Stomach (tissue), 19 donors: ENCODE measurements at places on chromosomes 3 and 15. TPM values are rescaled to one million over a fixed set of nuclear protein-coding genes. Genes with fewer than 3 reads are reported as not detected.

DNA sequence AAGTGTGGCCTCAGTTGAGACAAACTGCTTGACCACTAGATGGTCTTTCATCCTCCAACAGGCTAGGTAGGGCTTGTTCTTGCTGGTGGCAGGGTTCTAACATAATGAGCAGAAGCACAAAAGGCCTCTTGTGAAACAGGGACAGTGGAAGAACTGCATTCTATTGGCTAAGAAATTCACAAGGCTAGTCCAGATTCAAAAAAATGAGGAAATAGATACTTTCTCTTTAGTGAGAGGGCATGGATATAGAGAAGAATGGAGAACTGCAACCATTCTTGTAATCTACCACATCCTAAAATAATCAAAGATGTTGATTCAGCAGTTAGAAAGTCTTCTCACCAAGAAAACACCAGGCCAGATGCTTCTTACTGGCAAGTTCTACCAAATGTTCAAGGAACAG is 143.7 kb upstream of the LRIG1 start:
- no peak for DNase-seq

DNA sequence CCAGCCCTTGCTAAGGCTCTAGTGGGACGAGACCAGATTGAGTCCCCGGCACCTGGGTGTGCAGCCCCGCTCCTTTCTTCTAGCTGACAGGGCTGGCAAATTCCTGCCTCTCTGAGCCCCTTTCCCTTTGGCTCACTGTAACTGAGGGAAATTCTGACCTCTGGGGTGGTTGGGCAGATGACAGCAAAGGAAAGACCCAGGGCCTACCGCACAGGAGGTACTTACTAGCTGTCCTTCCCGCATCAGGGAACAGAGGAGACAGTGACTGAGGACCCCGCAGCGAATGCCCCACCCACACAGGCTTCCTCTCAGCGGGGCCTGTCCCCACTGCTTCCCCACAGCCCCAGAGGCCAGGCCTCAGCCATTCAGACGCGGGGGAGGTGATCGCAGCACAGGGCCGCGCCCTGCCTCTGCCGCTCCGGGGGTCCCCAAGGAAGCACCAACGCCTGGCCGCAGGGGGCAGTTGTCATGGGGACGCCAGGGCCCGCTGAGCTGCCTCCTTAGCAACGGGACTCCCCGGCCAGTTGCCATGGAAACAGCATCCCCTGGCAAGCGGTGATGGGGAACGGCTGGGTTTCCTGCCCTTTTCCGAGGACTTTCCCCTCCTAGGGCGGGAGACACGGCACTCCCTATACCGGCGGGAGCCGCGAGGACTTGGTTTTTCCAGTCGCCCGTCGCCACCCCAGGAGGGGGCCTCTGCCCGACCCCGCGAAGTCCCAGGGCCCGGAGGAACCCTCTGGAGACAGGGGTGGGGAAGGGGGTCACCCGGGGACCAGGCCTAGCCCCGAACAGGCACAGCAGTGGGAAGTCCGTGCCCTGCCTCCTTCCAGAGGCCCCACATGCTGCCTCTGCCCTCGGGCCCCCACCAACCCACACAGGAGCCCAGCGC is 50.1 kb downstream of the HCN4 start:
- DNase-seq: peak; percentile 53

GRCh38 chr3:134404366-134404885 is 30.2 kb upstream of the AMOTL2 start:
- no peak for DNase-seq

GRCh38 chr15:39391230-39391629 is 189.6 kb upstream of the THBS1 start:
- no peak for DNase-seq

- DNase-seq: no peak
Observed at GRCh38 chr3:133926736-133927539, 31.3 kb upstream of the RAB6B start.

- no peak for DNase-seq
Observed at GRCh38 chr3:141405025-141405424, 36.7 kb downstream of the ZBTB38 start.

DNA sequence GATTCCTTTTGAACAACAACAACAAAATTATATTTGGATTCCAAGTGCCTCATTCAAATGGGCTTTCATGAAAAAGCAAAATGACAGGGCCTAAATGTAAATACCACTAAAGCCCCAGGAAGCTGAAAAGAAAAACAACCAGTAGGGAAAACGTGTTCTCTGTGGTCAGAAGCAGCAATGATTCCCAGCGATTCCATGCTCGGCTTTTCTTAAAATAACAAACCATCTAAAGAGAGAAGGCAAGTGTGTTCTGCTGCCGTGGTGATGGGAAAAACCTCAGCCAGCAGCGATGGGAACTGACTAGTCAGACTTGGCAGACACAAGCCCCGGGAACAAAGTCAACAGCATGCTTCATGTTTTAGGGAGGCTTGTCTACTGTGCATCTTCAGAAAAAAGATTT is 153.6 kb downstream of the TNIK start:
- peak; percentile 30 for DNase-seq

DNA sequence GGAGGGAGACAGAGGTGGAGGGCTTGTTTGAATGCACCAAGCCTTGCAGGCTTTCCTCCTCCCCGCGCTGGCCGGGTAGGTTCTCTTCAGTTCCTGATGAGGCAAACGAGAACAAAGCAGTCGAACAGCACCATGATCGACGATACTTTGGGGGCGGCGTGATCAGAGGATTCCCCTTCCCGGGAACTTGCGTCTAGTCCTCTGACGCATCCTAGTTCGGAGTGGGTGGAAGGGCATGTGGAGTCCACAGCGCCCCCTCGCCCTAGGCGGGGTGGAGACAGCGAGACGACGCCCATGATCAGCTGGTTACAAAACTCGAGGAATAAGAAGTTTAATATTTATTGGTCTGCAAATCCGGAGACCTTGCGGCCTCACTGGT is 452 bp upstream of the SV2B start:
- no peak for DNase-seq

DNA sequence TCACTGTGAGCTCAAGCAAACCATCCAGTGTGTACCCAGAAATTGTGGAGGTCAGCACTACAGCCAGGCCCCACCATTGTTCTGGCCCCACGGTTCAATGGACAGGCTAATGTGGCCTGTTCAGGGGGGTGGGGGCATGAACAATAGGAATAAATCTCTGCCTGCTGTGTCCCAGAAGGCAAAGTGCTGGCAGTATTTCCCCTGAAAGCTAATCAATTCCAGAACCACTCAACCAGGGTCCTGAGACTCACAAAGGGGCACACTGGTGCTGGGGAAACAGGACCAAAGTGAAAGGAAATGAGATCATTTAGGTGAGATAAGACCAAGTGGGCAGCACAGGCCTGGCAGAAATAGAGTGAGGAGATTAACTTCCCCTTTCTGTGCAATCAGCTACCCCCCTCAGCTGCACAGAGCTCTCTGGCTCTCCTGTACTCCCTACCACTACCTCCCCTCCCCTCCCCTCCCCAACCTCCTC is 11.5 kb downstream of the CRYGS start:
- peak; percentile 20 for DNase-seq

DNA sequence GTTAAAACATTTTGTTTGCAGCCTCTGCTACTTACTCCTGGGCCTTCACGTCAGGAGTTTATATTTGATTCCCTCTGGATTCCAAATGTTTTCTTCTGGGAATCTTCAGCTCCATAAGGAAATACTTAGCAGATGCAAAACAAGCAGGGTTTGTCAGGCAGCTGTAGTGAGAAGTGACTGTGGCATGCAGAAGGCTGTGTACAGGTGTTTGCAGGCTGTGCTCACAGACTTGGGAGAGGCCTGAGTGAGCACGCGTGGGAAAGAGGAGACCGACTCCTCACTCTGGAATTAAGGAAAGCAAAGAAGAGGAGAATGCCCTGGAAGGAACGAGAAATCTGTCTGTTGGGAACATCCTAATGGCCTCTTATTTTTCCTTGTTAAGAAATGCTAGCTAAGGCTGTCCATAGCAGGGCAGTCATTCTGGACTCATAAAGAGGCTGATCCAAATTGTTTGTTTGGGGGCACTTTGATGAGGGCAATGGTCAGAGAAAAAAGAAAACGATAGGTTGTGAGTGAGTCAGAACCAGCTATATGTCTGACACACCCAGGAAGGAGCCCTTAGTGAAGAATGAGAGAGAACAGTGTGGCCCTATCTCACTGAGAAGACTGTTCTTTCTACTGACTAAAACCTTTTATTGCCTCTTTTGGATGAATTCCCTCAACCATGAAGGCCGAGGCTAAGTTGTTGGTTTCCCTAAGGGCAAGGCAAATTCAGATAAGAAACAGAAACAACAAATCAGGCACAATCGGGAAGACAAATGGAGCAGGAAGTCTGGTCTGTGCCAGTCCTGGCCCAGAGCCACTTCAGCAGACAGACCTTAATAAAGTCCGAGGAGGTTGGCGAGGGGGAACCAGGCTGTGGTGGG is 82.6 kb downstream of the TGFBR2 start:
- peak; percentile 77 for DNase-seq

Gene FBXL22
- not detected for total RNA-seq

Gene SPESP1
- 19.8 TPM for total RNA-seq

Gene CCDC39
- not detected for total RNA-seq

Gene ERC2
- total RNA-seq: 3.1 TPM

Gene ARGFX
- total RNA-seq: not detected

Gene CIB2
- not detected for total RNA-seq

Gene SLCO2A1
- total RNA-seq: 121 TPM
